ENCODE measurements at places on chromosomes 16 and 17. TPM values are rescaled to one million over a fixed set of nuclear protein-coding genes. Genes with fewer than 3 reads are reported as not detected.

DNA sequence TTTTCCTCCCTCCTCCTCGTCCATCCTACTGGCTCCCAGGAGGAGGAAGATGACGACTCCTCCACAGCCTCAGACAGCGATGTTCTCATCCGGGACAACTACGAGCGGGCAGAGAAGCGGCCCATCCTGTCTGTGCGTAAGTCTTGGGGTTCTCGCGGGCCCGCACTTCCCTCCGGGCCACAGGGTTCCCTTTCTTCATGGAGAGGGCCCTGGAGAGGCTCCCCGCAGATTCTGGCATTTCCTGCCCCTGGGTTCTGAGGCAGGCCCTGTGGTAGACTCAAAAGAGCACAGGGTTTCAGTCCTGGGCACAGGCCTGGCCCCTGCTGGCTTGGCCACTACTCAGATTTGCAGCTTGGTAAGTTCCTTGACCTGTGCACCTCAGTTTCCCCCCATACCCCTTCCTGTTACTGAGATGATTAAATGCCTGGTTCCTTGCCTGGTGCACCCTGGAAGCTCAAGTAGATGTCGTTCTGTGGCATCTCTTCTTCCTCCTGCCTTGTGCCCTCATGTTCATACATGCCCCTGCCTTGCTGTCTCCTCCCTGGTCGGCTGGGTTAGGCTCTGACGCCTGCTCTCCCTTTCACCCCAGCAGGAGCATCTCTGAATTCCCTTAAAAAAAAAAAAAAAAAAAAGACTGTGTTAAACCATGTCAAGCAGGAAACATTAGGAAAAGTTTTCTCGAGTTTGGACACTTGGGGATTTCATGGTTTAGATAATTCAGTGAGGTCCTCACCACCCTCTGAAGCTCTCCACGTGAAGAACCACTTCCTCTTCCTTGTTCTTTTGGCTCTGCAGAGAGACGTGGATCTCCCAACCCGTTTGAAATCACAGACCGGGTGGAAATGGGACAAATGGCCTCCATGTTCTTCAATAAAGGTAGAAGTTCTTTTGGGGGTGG, 14.3 kb upstream of the NAT9 start:
- no peak for DNase-seq

GRCh38 chr17:74639704-74640151, 16.2 kb upstream of the CD300E start:
- peak; percentile 18 for DNase-seq

- DNase-seq: no peak
Observed at GRCh38 chr16:69036399-69037091, 68.9 kb upstream of the HAS3 start.

Gene SLC12A3
- not detected for total RNA-seq
